ENCODE measurements at places on chromosomes 11 and 22. TPM values are rescaled to one million over a fixed set of nuclear protein-coding genes. Genes with fewer than 3 reads are reported as not detected.
A peak's percentile ranks its signal among the peaks of the same experiment; 100 is the strongest.

DNA sequence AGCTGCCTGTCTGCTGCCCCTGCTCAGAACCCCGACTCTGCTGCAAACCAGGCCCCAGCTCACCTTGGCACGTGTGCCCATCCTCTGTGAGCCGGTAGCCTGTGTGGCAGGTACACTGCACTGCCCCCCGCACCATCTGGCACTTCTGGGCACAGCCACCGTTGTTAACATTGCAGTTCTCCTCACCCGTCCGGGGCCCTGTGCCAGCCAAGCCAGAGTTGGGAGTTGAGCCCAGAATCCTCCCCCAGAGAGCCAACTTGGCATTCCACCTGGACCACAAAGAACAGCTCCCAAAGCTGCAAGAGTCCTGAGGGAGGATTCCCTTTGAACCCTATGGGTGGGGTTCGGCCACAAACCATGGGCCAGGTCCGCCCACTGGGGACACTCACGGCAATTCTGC is 22.5 kb downstream of the LRP4 start:
- no peak for DNase-seq

DNA sequence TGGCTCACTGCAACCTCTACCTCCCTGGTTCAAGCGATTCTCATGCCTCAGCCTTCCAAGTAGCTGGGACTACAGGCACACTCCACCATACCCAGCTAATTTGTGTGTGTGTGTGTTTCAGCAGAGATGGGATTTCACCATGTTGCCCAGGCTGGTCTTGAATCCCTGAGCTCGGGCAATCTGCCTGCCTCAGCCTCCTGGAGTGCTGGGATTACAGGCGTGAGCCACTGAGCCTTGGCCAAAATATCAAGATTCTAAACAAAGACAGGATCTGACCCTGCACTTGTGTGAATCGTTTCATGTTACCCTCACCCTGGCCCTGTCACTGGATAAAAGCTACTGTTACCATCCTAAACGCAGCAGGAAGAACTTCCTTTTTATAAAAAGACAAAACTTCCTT is 15.6 kb upstream of the THY1 start:
- no peak for DNase-seq

ATG16L2 gene
- 6.2 TPM for total RNA-seq

DNA sequence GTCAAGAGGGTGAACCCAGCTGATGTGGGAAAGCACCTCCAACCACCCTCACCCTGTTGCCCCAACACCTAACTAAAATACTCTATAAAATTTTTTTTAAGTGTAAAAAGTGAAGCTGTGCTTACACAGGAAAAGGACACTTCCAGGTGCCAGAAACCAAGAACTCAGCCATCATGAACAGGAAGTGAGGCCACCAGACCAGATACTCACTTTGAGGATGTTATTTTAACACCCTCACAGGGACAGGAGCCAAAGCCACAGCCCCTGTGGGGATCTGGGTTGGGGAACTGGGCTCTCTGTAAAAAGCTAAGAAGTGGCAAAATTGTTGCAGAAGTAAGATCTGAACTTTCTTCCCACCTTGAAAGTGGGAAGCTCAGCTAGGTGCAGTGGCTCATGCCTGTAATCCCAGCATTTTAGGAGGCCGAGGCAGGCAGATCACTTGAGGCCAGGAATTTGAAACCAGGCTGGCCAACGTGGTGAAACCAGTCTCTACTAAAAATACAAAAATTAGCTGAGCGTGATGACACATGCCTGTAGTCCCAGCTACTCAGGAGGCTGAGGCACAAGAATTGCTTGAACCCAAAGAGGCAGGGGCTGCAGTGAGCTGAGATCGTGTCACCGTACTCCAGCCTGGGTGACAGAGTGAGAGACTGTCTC is 3.8 kb downstream of the RSPH14 start:
- DNase-seq = no peak

- peak; percentile 59 for DNase-seq
Measured at GRCh38 chr11:88552379-88553062, 215.0 kb upstream of the CTSC start.

- no peak for DNase-seq
Measured at GRCh38 chr11:63595296-63595695, 18.9 kb downstream of the PLAAT3 start.

CRYBA4 gene
- total RNA-seq = 3.3 TPM

GRCh38 chr22:21682385-21683175 is 16.8 kb downstream of the PPIL2 start:
- peak; percentile 52 for DNase-seq

- DNase-seq = no peak
Measured at GRCh38 chr11:123145661-123146060, 49.4 kb downstream of the CLMP start.

GRCh38 chr22:39215426-39216142 is 29.2 kb downstream of the PDGFB start:
- peak; percentile 52 for DNase-seq

DERL3 gene
- total RNA-seq = 9.2 TPM

DNA sequence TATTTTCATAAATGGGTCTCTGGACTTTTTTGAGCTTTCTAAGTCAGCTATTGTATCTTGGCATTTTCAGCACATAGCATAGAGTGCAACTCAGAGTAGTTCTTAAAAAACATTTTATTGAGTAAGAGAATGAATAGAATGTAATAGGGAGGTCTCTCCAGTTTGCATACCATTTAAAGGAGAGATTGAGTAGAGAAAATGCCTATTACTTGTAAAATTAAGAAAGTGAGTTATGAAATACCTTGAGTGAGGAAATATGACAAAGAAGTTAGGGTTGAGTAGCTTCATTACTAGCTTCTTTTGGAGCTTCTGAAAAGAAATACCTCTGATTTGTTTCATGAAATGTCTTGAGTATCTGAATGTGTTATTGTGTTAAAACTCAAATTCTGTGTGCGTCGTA is 140.0 kb downstream of the AASDHPPT start:
- DNase-seq = no peak

DNA sequence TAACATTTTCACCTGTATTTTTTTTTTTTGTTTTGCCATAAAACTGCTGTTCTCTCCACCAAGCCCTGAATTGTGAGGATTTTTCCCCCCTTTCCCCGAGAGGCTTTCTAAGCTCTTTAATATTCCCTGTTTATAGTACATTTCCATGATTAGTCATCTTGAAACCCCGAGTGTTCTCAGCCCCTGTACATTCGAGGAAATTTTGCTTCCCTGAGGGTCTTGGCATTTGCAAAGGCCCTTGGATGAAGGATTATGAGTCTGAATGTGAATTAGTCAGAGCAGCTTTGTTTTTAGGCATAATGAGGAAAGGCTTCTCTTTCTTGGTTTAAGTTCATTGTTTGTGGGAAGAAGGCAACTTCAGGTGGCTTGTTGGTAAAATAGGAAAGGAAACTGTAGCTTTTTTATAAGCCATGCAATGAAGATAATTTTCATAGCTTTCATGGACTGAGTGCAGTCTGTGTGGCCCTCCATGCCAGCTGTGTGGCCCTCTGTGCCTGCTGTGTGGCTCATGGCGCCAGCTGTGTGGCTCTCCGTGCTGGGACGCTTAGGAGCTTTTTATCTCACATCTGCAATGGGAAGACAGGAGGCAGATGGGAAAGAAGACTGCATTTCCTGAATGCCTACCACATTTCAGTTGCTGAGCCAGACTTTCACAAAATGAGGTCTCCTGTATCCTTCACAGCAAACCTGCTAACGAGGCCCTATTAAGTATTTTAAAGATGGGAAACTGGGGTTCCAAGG is 129.0 kb downstream of the TEAD1 start:
- DNase-seq = no peak

DNA sequence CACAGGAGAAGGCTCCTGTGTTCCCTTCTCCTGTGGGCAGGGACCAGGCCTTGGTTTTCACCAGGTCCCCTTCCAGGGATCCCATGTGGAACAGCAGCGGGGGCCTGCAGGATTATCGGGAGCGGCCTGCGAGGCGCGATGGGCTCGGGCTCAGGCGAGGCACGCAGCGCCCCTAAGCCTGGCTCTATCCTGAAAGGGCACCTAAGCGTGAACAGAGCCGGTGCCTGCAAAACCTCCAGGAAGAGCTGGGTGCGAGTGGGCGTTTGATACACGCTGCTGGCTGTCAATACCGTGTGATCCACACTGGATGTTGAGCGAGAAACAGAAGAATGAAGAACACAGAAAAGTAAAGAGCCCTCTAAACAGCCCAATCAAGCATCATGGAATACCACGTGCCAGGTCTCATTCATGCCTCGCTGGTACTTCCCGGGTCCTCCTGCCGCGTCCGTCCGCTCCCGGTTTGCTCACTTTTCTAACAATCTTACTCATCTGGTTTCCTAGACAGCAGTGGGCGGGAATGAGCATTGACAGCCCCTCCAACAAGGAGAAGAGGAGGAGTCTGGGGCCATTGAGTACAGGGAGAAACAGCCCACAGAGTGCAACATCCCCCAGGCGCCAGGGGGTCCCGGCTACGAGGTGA is 12.5 kb downstream of the OSBPL5 start:
- DNase-seq = no peak

DNA sequence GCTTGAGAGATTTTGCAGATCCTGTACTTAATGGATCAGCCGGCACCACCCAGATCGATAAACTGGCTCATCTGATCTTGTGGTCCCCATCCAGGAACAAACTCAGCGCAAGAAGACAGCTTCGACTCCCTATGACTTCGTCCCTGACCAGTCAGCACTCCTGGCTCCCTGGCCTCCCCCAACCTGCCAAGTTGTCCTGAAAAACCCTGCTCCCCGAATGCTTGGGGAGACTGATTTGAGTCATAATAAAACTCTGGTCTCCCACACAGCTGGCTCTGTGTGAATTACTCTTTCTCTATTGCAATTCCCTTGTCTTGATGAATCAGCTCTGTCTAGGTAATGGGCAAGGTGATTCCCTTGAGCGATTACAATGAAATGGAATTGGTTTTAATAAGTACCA is 29.5 kb downstream of the OR2AG2 start:
- no peak for DNase-seq

DNA sequence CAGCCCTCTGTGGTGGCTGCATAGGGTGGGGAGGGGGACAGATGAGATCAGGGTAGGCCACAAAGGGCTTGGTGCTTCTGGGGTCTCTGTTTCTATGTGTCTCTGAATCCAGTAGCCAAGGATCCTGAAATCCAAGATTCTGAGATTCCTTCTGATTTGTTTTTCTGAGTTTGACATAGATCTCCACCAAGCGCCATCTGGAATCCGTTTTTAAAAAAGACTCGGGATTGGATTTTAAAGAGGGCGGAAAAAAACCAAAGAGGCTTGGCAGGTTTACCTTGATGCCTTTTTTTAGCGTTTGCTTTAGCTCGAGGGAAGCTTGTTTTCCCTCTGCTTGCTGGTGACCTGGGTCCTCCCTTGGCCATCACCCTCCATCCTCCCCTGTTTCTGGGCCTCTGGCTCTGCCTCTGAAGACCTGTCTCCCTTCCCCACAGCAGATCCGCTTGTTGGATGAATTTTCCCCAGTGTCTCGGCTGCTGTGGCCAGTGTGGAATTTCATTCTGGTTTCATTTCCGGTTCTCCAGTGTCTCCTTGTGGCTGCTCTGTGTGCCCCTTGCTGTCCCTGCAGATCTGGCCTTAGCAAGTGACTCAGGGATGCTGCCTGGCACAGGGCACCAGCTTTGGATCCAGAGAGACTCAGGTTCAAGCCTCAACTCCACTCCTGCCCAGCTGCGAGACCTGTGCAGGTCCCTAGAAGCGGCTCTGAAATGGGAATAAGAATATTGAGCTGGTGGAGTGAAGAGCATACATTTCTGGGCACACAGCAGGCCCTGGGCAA is 15.1 kb downstream of the SYNGR1 start:
- no peak for DNase-seq

GRCh38 chr22:44955102-44955501 is 54.7 kb downstream of the PHF21B start:
- no peak for DNase-seq

- no peak for DNase-seq
Measured at GRCh38 chr11:73425108-73425507, 48.9 kb downstream of the RELT start.

C11orf87 gene
- not detected for total RNA-seq

DNA sequence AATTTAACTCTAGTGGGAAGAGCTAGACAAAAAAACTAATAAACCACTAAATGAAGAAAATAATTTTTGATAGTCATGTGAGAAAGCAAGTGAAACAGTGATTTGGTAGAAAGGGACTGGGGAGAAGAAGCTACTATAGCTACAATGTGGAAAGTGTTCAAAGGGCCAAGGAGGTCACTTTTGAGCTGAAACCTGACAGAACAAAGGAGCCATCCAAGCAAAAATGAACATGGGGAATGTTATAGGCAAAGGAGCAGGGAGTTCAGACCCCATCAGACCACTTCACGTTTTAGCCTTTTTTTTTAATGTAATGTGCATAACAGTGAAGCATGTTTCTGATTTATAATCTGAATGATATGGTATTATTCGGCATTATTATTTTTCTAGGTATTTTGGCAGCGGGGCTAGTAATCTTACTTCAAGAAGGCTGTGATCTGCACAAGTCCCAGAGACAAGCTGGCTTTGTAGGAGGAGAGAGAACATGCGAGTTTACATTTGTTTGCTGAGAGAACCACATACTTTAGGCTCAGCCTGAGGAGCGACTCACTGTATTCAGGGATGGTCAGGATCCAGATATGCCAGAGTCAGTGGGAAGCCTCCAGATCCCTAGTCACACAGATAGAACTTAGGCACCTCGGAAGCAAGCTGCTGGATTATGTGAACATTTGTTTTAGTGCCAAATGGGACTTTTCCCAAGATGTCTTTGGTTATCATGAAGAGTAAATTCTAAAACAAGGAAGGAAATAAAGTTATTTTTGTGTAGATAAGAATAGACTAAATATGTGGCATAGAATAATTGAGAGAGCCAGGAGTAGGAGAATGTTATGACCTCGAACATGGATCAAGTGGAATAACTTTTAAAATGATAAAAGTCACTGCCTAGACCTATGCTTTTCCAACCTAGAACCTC is 118.6 kb downstream of the TRIM44 start:
- DNase-seq = no peak

ZNRD2 gene
- 106 TPM for total RNA-seq

DNA sequence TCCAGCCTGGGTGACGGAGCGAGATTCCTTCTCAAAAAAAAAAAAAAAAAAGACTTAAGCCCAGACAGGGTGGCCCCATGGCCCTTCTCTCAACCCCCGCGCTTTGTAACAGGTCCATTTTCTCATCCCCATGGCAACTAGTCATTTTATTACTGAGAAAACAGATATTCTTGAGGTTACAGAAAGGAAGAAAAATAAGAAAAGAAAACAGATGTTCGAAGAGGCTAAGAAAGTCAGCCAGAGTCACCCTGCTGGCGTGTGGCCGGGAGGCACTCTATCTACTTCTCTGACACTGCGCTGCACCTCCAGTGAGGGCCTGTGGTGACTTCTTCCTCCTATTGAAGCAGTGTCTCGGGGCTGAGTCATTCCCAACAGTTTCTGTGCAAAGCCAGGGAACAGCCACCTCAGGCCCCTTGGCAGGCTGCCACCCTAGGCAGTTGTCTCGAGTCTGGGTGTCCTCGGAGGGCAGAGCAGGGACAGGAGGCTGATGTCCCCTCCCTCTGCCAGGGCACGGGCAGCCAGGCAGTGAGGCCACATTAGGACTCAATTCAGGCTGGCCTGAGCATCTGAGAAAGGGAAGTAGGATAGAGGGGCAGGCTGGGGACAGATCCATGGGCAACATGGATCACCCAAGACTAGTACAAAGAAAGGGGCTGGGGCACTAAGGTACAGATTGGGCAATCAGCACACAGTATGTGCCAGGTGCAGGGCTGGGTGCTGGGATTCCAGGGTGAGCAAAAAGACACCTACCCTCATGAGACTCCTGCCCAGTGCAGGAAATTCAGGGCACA is 16.4 kb upstream of the SYVN1 start:
- peak; percentile 84 for DNase-seq

GRCh38 chr22:37431366-37431765 is 4.1 kb upstream of the ELFN2 start:
- no peak for DNase-seq

SNX32 gene
- not detected for total RNA-seq
